ENCODE measurements at places on chromosomes 3 and 15.
A peak's percentile ranks its signal among the peaks of the same experiment; 100 is the strongest.

DNA sequence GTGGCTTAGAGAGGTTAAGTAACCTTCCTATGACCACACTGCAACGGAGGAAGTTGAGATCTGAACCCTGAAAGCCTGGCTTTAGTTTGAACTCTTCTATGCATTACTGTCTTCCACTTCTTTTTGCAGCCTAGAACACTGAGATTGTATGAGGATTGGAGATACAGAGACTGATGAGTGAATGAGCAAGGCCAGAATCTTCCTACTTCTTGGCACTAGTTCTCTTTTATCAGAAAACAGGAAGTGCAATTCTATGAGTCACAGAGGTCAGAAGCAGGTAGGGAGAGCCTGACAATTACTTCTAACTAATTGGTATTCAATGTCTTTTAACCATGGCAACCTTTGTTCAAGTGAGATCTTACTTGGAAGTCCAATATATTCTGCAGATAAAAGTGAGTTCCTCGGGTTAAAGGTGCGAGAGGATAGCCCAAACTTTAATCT, 219.0 kb downstream of the SHQ1 start:
- no peak for DNase-seq

- DNase-seq, result peak; percentile 64
These were observed 16.0 kb upstream of the SRP14 start for GRCh38 chr15:40054855-40055575.

GRCh38 chr3:25171897-25172296, 256.2 kb upstream of the RARB start:
- no peak for DNase-seq

- DNase-seq, result no peak
These were observed 121.0 kb downstream of the GREM1 start for GRCh38 chr15:32838820-32839219.

- DNase-seq, result no peak
These were observed 36.4 kb downstream of the ZNF710 start for GRCh38 chr15:90037511-90037860.

- no peak for DNase-seq
These were observed 1120.0 kb downstream of the IGSF11 start for GRCh38 chr3:117914540-117915100.

DNA sequence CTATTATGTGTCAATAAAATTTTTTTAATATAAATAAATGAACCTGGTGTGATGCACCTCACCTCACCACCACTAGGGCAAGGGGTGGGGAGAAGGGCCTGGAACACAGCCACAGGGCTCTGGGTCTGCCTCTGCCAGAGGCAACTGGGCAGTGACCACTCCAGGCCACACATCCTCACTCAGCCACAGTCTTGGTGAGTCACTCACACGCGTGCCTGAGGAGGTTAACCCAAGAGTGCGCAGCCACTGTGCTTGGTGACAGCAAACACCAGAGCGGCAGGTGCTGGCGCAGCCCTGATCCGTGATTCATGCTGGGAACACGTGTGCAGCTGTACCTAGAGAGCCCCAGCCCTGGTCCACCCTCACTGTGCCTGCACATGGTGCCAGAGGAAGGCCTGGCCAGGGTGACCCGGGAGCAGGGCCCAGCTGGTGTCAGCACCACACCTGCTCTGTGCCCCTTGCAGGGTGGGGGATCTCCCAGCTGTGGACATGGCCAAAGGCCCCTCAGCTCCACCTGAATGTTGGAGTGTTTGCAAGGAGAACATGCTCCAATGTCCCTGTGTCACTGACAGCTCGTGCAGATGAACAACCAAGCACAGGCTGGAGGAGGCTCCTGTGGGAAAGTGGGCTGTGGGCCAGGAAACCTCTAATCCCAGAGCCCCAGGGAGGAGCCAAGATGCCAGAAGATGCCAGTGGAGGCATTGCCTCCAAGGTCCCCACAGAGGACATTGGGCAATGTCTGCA, 2.1 kb downstream of the SLC41A3 start:
- DNase-seq, result peak; percentile 20

DNA sequence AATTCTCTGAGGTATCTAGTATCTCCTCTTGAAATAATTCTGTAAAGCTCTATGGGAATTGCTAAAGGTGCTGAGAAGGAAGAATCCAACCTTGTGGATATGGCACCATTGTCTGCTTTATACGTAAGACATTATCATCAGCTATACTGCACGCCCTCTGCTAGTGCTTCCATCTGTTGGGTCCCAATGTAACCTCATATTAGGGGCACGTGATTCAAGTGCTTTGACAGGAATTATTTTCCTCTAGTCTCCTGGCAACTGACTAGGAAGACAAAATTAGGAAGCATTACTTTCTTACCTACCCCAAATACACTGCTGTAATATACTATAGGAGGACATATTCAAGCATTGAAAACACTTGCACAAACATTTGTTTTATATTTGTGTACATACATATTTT, 24.0 kb downstream of the COPS2 start:
- DNase-seq, result no peak

DNA sequence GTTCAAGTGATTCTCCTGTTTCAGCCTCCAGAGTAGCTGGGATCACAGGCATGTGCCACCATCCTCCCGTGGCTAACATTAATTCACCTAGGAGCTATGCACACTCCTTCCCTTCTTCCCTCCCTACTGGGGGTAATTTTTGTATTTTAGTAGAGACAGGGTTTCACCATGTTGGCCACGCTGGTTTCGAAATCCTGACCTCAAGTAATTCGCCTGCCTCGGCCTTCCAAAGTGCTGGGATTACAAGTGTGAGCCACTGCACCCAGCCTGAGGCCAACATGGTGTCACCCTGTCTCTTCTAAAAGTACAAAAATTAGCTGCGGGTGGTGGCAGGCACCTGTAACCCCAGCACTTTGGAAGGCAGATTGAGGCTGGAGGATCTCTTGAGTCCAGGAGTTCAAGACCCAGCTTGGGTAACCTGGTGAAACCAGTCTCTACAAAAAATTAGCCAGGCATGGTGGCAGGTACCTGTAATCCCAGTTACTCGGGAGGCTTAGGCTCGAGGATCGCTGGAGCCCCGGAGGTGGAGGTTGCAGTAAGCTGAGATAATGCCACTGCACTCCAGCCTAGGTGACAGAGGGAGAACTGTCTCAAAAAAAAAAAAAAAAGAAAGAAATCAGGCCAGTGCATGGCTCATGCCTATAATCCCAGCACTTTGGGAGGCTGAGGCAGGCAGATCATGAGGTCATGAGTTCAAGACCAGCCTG, 6.1 kb downstream of the RNU5B-1 start:
- no peak for DNase-seq

- peak; percentile 68 for DNase-seq
These were observed 156.7 kb upstream of the MEF2A start for GRCh38 chr15:99409097-99409473.
